ENCODE measurements at places on chromosomes 6 and 20. TPM values are rescaled to one million over a fixed set of nuclear protein-coding genes. Genes with fewer than 3 reads are reported as not detected.

Gene MATN4
- not detected for total RNA-seq

Gene SPATS1
- total RNA-seq, result not detected

Gene SMIM13
- 2.3 TPM for total RNA-seq

Gene CAGE1
- 0.33 TPM for total RNA-seq
